ENCODE measurements at places on chromosomes 2 and 18.

DNA sequence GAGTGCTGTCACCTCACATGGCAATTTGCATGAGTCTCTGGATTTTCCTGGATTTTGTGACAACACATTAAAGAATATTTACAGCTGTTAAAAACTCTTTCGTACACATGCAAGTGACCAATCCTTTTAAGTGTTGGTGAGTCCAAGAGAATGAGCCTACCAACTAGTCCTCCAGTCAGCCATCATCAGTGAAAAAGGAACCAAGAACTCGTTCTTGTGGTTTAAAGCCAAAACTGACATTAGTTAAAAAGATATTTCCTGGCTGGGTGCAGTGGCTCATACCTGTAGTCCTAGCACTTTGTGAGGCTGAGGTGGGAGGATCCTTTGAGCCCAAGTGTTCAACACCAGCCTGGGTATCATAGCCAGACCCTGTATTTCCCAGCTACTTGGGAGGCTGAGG is 215.4 kb upstream of the ITGA4 start:
- no peak for DNase-seq

- no peak for DNase-seq
Measured at GRCh38 chr18:39274535-39274934, 1708.9 kb upstream of the CELF4 start.

GRCh38 chr2:159903443-159904126 is 105.6 kb upstream of the CD302 start:
- DNase-seq: no peak

- DNase-seq: no peak
Measured at GRCh38 chr2:109703077-109703476, 88.9 kb downstream of the SOWAHC start.

DNA sequence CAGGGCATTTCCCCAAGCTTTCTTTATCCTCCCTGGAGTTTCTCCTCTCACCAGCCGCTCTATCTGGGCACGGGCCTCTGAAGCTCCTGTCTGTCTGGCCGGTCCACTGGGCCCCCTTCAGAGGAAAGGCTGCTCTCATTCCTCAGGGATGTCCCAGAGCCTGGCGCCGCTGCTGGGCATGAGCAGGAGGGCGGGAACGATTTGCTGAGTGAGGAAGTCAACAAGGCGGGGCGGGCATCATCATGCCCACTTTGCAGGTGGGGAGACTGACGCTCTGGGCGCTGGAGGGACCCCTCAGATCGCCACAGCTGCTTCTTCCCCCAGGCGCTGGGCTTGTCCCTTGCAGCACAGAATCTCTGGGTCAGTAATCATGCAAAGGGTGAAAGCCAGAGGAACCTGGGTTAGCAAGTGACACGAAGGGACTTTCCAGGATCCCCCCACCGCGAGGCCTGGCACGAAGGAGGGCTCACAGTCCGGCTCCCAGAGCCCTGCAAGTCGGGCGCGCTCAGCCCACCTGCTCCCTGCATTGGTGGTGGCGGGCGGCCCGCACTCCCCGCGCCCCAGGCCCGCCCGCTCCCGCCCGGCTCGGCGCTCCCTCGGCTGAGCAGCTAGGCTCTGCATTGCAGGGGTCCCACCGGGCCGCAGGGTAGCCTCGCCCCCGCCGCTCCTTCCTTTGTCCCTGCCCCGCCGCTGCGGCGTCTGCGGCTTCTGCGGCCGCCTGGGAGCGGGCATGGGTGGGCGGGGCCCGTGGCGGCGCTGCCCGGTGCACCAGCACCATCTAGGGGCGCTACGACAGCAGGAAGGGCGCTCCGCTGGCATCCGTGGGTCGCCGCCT is 157.8 kb downstream of the CYRIA start:
- no peak for DNase-seq

DNA sequence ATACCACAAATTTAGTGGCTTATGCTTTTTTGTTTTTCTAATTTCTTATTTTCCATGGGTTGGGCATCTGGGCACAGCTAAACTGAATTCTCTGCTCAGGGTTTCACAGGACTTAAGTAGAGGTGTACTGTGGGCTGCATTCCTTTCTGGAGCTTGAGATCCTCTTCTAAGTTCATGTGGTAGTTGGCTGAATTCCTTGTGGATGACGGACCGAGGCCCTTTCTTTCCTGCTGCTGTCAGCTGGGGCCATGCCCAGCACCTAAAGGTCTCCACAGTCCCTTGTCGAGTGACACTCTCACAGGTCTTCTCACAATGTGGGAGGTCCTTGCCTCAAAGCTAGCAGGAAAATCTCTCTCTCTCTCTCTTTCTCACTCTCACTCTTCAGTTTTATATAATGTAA is 433.5 kb upstream of the LRATD1 start:
- DNase-seq: no peak

GRCh38 chr2:148926981-148927401 is 52.0 kb downstream of the KIF5C start:
- no peak for DNase-seq

DNA sequence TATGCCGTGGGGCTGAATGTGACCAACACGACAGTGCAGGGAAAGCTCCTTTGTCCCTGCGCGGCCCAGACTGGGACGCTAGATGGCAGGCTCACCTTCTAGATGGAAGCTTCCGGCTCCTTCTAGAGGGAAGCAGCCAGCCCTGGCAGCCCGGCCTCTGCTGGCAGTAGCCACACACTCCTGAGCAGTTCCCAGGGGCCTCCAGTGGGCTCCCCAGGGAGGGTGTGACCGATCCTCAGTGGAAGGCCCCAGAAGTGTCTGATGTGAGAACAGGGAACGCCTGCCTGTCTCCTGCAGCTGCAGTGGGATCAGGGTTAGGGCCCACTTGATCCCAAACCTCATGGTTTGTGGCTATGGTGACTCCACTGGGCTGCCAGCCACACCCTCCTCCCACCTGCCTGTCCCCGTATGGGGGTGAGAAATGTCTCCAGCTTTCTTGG is 48.5 kb upstream of the LRPPRC start:
- DNase-seq: peak; percentile 84

- peak; percentile 8 for DNase-seq
Measured at GRCh38 chr2:143177096-143177786, 48.0 kb downstream of the ARHGAP15 start.

- DNase-seq: no peak
Measured at GRCh38 chr18:59697236-59697932, at the start of gene CCBE1. Gene CCBE1, minus strand, starts transcription at chr18:59697423.

GRCh38 chr2:64328756-64329155 is 125.2 kb upstream of the LGALSL start:
- no peak for DNase-seq

DNA sequence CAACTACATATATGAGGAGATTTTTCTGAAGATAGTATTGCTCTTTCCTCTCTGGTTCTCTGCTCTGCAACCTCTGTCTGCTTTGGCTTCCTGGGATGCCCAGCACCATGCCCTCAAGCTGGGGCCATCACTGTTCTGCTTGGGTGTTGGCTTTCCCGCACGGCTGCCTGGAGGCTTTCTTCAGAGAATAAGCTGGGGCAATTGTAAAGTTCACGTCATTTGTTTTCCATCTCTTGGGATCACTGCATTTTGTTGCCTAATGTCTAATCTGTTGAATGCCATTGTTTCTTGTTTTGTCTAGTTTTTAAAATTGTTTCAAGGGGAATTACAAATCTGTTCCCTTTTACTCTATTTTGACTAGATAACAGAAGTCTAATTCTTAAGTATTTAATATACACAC is 437.3 kb upstream of the NRP2 start:
- DNase-seq: no peak

DNA sequence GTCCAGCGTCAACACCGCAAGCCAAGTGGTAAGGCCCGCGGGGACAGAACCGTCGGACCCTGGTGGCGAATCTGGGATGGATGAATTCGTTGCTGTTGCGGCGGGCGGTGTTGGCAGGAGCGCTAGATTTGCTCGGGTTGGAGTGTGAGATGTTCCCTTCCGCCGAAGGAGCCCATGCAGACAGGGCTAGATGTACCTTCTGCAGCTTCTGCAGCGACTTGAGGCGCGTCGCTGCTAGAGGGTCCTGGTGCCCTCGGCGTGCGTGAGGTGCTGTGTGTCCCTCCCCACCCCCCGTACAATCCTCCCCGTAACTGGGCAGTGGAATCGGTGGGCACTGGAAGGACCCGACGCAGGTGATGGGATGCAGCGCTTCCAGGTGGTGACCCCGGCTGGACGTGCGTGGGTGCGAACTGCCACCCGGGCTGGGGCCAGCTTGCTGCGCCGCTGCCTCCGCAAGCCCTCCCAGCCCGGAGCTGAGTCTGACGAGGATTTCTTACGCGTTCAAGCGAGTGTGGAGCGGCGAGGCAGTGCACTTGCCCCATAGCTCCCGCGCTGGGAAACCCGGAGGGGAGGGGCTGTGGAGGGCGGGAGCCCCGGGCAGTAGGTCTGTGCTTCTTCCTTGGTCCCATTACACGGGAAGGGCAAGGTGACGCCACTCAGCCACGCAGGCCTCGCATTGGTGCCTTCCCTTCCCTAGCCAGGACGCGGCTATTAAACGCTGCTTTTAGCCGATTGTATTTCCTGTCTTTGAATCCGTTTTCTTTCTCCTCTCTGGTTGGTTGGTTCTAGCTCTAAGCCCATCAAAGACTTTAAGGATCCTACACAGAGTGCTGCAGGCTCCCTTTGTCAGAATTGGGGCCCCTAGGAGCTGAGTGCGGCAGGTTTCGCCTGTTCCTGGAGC is 34.2 kb downstream of the CHRNA1 start:
- DNase-seq: no peak

DNA sequence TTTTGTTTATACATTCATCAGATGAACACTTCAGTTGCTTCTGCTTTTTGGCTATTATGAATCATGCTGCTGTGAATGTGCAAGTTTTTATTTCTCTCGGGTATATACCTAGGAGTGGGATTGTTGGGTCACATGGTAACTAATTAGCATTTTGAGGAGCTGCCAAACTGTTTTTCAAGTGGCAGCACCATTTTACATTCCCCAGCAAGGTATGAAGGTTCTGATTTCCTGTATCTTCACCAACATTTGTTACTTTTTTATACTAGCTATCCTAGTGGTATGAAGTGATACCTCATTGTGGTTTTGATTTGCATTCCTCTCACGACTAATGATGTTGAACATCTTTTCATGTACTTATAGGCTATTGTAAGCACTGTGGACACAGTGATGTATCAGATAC is 53.9 kb downstream of the DYNC1I2 start:
- DNase-seq: no peak

- no peak for DNase-seq
Measured at GRCh38 chr2:39494784-39495251, 57.7 kb upstream of the MAP4K3 start.

- DNase-seq: no peak
Measured at GRCh38 chr2:121075641-121076497, 209.1 kb downstream of the TFCP2L1 start.

- no peak for DNase-seq
Measured at GRCh38 chr2:119809339-119810048, 49.8 kb downstream of the PTPN4 start.

DNA sequence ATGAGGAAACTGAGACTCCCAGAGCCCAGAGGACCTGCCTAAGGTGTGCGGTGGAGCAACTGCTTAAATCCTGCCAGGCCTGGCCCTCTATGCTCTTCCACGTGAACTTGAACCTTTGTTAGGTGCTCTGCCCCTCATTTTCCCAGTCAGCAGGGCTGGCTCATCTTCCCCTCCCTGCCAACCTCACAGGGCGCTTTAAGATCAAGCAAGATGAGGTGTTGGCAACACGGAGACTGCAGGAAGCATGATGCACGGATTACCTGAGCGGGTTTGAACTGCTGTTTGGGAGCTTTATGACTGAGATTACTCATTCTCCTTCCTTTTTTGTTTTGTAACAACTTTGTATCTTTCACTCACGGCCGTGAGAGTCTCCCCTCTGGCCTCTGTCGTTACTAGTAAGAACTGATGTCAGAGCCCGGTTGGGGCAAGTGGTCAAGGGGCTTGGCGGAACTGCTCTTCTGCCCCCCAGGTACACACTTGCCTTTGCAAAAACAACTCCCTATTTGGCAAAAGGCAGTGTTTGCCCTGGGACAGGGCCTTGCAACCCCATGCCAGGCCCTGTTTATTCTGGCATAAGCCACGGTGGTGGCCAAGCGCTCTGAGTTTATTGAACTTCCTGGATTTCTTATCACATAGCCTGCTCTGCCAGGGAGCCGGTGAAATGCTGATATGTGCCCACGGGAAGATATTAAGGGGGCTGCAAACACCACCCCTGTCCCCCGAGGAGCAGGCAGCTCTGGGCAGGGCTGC is 127.8 kb downstream of the INHBB start:
- DNase-seq: no peak

DNA sequence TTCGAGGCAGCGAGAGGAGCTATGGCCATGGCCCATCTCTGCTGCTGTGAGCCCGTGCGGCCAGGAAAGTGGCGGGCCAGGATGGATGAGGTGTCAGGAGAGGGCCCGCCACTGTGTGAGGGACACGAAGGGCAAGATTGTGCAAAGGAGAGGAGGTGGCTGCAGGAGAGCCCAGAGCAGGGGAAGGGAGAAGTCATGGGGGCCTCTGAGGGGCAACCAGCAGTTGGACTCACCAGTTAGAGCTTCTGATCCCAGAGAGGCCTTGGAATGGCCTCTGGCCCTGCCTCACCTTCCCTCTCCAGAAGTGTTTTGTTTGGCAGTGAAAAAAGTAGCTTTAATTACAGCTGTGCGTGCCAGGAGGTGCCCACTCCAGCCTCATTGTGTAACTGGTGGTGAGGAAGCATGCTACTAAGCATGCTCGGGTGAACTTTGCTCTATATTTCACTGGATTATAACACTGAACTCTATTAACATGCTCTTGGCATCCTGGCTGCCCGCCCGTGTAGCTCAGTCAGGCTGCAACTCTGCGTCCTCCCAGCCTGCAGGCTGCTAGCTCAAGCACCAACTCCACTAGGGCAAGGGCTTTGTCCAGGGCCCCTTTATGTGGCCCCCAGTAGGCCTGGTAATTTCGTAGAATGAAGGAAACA is 34.2 kb downstream of the IMPA2 start:
- DNase-seq: no peak

GRCh38 chr18:66729442-66730239 is 125.8 kb upstream of the CDH19 start:
- DNase-seq: no peak

DNA sequence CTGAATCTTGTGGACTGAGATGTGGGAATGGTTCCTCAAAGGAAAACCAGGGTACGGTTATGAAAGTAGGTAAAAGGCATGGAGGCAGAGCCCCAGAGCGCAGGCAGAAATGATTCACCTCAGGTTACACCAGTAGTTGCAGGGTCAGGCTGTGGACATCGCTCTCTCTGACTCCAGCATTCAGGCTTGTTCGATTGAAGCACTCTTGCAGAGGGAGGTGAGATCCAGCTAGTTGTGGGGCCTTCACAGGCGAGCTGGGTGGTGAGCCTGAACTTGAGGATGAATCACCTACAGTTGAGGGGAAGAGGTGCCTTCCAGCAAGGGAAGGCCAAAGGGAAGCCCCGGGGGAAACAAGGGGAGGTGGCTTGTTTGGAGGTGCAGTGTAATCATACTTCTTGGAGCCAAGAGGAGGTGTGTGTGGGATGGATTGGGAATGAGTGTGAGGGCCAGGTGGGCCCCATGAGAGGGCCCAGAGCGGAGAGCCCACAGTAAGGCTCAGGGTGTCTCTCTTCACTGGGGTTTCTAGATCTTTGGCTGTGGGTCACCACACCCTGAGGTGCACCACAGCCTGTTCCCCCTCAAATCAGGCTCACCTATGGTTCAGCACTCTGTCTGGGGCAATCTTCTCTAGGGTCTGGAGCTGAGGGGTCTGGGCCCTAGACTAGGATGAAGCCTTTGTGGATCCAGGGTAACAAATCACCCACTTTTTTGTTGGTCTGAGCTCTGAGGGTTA is 48.5 kb upstream of the MCFD2 start:
- DNase-seq: no peak

- no peak for DNase-seq
Measured at GRCh38 chr18:79372991-79373390, 22.7 kb upstream of the NFATC1 start.

Measured in NCI-H1436 treated with DMSO at 0.1 percent for 48 hours (cell line).